GM10248 (cell line): ENCODE measurements at places on chromosomes 11 and 22.

- DNase-seq, result no peak
Observed at GRCh38 chr11:124041254-124041653, at the start of gene OR10G7. Gene OR10G7, minus strand, starts transcription at chr11:124041325. Its CDS starts 2,324 bp downstream, at chr11:124039001.

DNA sequence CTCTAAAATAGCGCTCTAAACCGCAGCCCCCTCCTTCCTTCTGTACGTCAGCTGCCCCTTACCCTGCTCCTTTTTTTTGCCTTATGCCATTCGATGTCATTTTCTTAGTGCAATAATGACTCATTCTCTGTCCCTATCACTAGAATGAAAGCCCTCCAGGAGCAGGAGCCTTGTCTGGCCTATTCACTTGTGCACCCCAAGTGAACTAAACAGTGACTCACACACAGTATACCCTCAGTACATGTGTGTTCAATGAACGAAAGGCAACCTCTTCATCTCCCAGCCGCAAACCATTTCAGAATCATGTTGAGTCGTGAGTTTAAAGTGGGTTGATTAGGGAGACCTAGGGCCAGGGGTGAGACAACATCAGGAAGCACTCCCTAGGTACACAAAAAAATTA is 50.7 kb upstream of the SPATA19 start:
- DNase-seq, result no peak

DNA sequence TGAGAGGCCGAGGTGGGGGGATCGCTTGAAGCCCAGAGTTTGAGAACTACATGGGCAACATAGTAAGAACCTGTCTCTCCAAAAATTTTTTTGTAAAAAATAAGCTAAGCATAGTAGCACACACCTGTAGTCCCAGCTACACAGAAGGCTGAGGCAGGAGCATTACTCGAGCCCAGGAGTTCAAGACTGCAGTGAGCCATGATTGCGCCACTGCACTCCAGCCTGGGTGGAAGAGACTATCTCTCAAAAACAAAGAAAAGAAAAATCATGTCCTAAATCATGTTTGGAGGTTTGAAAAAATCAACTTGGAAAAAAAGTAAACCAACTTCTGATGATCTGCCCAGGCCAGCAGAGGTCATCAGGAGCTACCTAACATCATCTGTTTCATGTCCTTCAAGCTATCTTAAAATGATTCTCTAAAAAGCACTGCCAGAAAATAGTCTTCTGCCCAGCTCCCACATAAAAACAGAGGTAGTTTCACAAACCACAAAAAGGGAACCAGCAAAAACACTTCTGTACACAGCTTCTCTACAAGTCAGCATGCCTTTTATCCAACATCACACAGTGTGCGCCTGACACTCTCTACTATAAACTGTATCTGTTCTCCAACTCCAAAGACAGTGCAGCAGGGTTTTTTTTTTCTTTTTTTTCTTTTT is 165.0 kb downstream of the SOX6 start:
- DNase-seq, result peak; percentile 10

DNA sequence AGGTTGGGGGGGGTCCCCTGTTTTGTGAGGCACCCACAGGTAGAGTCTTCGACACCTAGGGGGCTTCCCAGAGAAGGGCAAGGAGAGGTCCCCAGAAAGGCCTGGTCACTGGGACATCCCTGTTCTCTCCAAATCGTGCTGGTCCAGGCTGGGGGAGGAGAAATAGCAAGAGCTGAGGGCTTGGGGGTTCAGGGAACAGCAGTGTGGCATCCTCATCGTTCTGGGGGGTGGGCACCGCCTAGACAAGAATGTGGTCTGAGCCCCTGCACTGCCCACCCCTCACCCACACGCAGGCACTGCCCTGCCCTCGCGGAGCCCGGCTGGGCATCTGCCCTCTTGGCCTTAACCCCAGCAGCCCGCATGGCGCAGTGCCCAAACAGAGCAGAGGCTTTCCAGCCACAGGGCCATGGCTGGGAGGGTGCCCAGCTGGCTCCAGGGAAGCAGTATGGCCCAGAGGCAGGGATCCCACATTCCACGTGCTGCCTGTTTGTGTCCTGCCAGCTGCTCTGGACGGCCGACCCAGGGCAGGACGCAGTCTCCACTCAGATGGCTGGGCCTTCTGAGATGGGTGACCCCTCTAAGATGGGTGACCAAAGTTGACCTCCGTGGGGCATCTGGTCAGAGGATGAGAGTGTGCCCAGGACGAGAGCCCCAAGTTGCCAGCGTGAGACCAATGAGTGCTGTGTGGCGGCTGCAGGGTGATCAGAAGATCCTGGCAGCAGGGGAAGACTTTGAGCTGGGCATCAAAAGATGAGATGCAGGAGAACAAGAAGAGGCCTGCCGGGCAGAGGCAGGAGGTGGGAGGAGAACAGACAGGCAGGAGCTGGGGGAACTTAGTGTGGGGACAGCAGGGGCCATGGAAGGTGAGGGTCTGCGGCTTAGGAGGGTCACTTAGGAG is 14.4 kb downstream of the SCARF2 start:
- no peak for DNase-seq

DNA sequence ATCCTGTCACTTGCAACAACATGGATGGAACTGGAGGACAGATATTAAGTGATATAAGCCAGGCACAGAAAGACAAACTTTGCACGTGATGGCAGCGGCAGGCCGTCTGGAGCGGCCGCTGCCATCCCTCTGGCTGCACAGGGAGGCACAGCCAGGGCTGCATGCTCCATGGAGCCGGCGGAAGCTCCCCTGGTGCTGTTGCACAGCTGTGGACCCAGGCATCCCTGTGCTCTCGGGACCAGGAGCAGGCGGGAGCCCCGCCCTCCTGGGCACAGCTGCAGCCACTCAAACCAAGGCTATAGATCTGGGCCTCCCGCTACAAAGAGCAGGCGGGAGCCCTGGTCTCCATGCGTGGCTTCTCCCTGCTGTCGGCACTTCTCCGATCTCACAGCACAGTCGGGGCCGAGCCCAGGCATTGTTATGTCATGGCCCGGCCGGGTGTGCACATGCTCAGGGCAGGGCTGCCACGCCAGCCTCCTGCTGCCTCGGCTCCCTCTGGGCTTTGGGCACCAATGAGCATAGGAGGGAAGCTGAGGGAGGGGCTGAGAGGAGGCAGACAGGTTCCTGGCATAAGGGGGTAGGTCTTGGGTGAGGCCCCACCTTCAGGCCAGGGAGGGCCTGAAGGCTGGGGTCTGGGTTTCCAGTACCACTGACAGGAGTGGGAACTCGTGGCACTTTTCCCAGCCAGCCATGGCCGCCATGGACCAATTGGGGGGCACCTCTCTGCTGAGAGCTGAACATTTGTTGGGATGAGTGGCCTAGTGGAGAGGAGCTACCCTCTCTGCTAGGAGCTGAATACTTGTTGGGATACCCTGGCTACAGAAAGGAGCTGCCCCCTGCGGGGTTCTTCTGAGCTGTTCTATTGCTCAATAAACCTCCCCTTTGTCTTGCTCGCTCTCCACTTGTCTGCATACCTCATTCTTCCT is 16.7 kb downstream of the RRP8 start:
- no peak for DNase-seq
